ENCODE measurements at places on chromosomes 12 and 14. TPM values are rescaled to one million over a fixed set of nuclear protein-coding genes. Genes with fewer than 3 reads are reported as not detected.

The CPNE6 gene
- total RNA-seq: not detected

The LMNTD1 gene
- 0.08 TPM for total RNA-seq

The FAIM2 gene
- not detected for total RNA-seq

The KRT82 gene
- total RNA-seq: not detected

The TDRD9 gene
- total RNA-seq: 6.5 TPM

The RNASE4 gene
- 4.2 TPM for total RNA-seq

The SRRM4 gene
- 0.42 TPM for total RNA-seq

The PRH2 gene
- total RNA-seq: not detected

The ARHGAP9 gene
- 1.1 TPM for total RNA-seq

The POTEG gene
- not detected for total RNA-seq

The TMEM132D gene
- total RNA-seq: 7.1 TPM

The TPCN1 gene
- 25.8 TPM for total RNA-seq

The NEDD1 gene
- 25.5 TPM for total RNA-seq

The GPR84 gene
- not detected for total RNA-seq

The CD163L1 gene
- 4.2 TPM for total RNA-seq

The AQP2 gene
- total RNA-seq: not detected

The PLEKHD1 gene
- total RNA-seq: 0.41 TPM

The FBRSL1 gene
- total RNA-seq: 40.0 TPM

The KLRC3 gene
- total RNA-seq: not detected

The LRTM2 gene
- not detected for total RNA-seq

The TRHDE gene
- total RNA-seq: 5.8 TPM

The SYNE3 gene
- 3.1 TPM for total RNA-seq

The PLXNC1 gene
- total RNA-seq: 0.55 TPM

The TAS2R9 gene
- total RNA-seq: not detected

The FOXA1 gene
- total RNA-seq: 8.2 TPM

The ACACB gene
- total RNA-seq: 0.84 TPM

The TAS2R7 gene
- total RNA-seq: not detected

The NPAS3 gene
- total RNA-seq: 2.0 TPM

The WNT1 gene
- not detected for total RNA-seq

The EPS8 gene
- total RNA-seq: 19.2 TPM

The MYO1H gene
- total RNA-seq: not detected

The CRACR2A gene
- total RNA-seq: 6.2 TPM

The SLC8A3 gene
- not detected for total RNA-seq

The OR4K17 gene
- total RNA-seq: not detected

The ZNF605 gene
- 14.4 TPM for total RNA-seq

Data from kidney epithelial cell (primary cell).